Spinal cord (tissue), 10 donors: ENCODE measurements at places on chromosomes 4 and X.

GRCh38 chr4:79927931-79928330 is 145.1 kb downstream of the ANTXR2 start:
- DNase-seq: no peak

DNA sequence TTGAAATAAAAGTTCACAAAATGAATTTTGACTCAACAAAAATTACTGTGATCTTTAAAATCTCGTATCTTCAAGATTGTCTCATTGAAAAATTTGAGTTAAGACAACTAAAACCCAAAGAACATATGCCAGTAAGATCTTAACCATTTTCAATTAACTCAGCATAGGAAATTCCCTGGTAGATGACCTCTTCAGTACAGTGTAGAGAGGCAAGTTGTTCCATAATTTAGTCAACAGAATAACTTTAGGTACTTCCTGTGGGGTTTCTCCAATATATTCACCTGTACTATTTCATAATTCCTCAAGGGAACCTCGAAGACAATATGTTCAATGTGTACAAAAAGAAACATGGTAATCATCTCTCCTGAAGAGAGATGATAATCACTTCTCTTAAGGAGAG is 145.3 kb downstream of the COL25A1 start:
- DNase-seq: no peak

GRCh38 chr4:3241898-3242524 is 6.9 kb upstream of the MSANTD1 start:
- DNase-seq: peak; percentile 71

DNA sequence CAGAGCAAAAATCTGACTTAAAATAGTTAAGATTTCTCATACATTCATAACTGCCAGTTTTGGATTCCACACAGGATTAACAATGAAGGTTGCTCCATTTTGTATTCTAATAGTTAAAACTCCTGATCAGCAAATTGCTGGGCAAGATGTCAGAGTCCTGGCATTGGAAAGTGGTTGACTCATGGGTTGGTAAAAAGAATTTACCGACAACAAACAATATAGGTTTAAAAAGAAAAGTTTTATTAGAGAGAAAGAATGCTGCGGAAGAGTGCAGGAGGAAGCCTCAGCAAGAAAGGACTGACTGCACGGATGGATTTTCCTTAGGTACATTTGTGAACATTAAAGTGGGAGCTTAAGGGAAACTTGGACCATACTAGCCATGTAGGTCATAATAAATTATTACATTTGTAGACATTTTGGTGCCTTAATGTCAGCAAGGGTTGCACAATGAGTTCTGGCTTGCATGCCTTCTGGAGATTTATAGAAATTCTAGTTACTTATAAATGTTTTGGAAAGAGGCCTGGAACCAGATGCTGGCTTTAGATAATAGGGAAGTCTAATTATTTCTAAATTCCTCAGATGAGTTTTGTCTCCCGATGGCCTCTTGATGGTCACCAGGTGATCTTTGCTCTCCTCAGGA is 25.4 kb upstream of the IL2 start:
- no peak for DNase-seq

DNA sequence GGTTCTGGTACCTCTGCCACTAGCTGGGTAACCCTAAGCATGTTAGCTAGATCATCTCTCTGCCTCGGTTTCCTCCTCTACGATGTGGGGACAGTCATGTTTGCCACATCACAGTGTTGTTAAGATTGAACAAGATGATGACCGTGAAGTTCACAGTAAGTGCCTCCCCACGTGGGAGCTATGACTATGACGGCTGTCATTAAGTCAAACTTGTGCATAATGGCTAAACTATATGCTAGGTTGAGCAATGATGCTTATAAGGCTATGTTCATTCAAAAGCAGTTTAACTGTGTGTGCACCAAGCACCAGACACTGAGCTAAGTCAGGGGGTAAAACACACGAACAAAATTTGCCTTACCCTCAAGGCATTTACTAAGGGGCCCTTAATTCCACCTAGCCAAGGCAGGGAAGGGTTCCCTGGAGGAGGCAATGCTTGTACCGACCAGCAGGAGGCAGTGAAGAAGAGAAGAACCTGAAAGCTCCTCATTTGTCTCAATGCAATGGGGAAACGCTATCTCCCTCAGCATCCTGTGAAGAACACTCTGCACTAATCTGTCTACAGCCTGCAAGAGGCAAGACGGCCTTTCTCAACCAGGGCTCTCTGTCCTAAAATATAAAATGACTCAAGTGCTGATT is 52.9 kb downstream of the MAP7D2 start:
- no peak for DNase-seq

DNA sequence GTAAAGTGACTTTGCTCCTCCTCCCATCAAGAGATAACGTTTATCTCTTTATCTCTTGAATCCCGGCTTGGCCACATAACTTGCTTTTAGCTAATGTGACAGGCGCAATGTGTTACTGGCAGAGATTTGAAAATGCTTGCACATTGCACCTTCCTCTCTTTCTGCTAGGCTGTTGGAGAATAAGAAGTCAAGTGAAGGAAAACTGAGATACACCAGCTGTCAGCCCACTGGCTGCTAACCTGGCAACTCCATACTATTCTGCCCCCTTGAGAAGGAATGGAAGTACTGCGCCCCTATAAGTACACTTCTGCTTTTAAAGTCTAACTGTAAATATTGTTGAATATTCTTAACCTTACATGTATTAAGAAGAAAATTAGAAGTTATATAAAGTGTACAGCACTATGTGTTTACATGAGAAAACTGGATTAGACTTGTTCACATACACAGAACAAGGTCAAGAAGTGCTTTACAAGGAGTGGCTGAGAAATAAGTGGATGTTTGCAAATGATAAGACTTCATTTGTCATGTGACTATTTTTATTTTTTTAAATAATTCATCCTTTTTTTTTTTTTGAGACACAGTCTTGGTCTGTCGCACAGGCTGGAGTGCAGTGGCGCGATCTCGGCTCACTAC is 424.5 kb upstream of the CTSO start:
- no peak for DNase-seq

- no peak for DNase-seq
Measured at GRCh38 chr4:125464146-125464545, 149.4 kb downstream of the FAT4 start.

- no peak for DNase-seq
Measured at GRCh38 chrX:16023790-16024734, 99.3 kb upstream of the GRPR start.

- peak; percentile 100 for DNase-seq
Measured at GRCh38 chr4:86359944-86360478, at the start of gene MAPK10. MAPK10 (minus strand) TSS chr4:86360053.

GRCh38 chr4:13483136-13483767 is 888 bp downstream of the RAB28 start:
- no peak for DNase-seq

DNA sequence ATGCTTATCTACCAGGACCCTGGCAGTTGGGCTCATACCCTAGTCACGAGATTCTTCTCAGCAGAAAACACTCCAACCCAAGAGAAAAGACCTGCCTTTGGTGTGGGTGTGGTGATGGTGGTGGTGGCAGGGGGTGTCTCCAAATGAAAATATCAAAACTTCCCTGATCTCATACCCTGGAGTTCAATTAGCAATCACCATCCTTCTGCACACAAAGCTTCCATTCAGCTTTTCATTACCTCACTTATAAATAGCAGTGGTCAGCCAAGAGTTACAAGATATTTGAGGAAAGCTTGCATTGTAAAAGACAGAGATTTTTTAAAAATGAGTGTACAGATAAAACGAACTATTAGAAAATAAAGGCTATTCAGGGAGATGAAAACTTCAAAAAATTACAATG is 580.8 kb upstream of the MAGEB2 start:
- DNase-seq: no peak

GRCh38 chrX:121642415-121642814 is 595.0 kb downstream of the GLUD2 start:
- DNase-seq: no peak

GRCh38 chr4:61251129-61251528 is 51.0 kb downstream of the ADGRL3 start:
- no peak for DNase-seq

DNA sequence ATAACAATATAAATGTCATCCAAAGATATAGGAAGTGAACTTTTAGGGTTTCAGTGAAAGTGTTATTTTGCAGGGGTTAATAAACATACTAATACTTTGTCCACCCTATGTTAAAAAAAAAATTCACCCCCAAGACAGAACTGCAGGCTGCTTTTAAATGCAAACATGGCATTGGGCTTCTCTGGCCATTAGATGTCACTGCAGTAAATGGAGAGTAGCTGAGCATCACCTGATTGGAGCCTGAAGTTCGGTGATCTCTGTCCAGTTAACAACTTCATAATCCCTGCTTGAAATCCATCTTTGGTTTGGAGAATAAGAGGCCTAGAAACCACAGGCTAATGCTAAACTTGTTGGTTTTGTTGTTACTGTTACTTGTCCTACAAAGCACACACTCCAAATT is 18.7 kb downstream of the SLC25A43 start:
- DNase-seq: no peak

GRCh38 chrX:7109838-7110793 is 37.4 kb upstream of the STS start:
- DNase-seq: no peak

GRCh38 chr4:60992037-60992436 is 208.1 kb upstream of the ADGRL3 start:
- DNase-seq: no peak

DNA sequence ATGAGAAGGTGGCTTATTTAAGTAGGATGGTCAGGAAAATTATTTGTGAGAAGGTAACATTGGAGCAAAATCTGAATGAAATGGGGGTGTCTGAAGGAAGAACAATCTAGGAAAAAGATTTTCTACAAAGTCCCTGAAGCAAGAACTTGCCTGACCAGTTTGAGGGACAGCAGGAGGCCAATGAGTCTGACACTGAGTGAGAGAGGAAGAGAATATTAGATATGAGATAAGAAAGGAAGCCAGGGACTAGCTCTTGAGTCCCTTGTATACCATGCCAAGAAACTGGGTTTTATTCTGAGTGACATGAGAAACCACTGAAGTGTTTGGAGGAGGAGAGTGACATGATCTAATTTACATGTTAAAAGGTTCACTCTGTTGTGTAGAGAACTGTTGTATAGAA is 1478.9 kb downstream of the RPA4 start:
- no peak for DNase-seq

DNA sequence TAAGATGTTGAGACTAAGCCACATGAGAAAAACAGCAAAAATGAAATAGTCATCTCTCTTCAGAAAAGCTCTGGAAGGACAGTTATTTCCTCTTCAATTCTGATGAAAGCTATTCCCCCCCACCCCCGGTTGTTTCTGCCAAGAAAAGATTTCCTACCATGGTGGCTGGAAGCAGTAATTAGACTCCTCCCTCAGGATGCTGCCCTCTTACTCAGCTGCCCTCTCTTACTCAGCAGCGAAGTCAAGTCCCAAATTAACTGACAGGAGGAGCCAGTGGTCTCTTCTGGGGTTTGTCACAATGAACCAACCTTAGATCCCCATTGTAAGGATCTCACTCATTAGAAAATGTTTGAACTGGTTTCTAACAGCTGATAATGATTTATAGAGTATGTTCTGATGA is 38.0 kb downstream of the GPM6B start:
- DNase-seq: no peak

GRCh38 chr4:166823126-166823525 is 411.2 kb downstream of the SPOCK3 start:
- DNase-seq: no peak

- DNase-seq: no peak
Measured at GRCh38 chr4:185797018-185797417, 15.0 kb downstream of the SORBS2 start.

- no peak for DNase-seq
Measured at GRCh38 chrX:152902502-152902820, 4.6 kb downstream of the ZNF185 start.
